NCI-H460 (cell line): ENCODE measurements at places on chromosomes 3 and 15.
A peak's percentile ranks its signal among the peaks of the same experiment; 100 is the strongest.

DNA sequence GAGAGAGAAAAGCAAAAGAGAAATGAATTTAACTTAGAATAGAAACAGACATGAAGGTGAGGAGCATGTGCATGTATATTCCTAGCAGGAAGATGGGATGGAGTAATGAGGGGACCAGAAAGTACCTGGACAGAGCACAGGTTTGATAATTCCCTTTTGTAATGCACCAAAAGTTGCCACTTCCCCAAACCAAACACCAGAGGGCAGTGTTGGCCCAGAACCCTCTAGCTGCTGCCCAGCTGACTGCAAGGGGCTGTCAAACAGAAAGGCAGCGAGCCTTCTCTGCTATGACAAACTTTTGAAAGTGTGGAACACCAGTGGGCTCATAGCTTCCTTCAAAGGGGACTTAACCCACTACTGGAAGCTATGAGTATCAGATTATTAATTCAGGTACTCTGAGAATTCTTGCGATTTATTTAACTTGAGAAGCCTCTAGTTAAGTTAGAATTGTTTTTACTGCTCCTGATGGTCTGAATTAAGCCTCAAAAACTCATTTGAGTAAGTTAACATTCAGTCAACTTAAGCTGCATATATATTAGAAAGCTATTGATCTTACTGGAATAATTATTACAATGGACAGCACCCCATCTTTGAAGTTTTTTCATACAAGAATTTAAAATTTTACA is 234.9 kb downstream of the NEK10 start:
- DNase-seq: peak; percentile 73

GRCh38 chr15:63107895-63108546 is 13.6 kb upstream of the LACTB start:
- no peak for DNase-seq

- DNase-seq: no peak
These were observed 520.4 kb upstream of the ALCAM start for GRCh38 chr3:104846270-104846669.

DNA sequence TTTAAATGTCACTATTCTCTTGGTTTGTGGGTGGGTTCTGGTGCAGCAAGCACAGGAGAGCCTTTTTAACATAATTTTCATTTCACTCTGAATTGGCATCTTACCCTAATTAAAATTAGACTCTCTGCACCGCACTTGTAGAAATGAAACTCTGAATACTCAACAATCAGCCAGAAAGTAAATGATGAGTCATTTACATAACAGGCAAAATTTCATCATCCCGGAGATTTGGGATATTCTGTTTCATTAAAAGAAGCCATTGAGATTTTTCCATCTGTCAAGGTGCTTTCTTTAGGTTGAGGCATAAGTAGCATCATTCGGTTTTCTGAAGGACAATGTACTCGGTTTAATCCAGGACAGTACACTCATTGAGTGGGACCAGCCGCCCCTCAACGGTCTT is 111.0 kb downstream of the RFTN1 start:
- no peak for DNase-seq

- peak; percentile 31 for DNase-seq
These were observed 19.1 kb upstream of the FSIP1 start for GRCh38 chr15:39801641-39802309.

DNA sequence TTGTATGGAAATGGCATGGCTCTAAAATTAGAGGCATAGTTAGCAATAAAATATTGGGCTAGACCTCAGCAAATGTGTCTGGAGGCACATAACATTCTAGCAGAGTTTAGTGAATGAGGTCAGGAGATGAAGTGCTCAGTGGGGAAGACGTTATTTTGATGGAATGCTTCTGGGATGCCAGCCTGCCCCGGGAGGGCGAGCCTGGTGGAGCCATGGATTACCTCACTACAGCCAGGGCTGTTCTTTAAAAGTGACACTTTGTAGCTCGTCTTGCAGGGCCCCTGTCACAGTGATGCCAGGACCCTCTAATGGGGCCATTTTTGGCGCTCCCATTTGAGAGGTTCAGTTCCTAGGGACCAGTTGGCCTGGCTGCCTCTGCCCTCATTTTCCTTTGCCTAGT is 48.5 kb downstream of the PXYLP1 start:
- DNase-seq: no peak

- DNase-seq: no peak
These were observed 3.5 kb upstream of the SPTBN5 start for GRCh38 chr15:41897363-41897799.

DNA sequence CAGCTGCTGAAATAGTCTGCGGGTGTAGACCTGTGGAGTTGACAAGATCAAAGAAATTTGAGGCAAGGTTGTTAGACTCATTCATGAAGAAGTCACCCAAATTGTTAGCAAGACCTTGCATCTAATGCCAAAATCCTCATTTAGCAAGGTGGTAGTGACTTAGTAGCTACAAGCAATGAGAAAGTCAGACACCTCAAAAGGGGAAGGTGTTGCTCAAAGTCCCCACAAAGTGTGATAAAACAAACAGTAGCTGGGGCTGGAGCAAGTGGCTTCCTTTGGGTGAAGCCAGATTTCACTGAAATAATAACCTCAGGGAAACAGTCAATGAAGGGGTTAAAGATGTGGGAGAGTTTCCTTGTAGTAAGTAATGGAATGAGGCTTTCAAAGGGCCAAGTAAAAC is 44.9 kb downstream of the CD86 start:
- no peak for DNase-seq

DNA sequence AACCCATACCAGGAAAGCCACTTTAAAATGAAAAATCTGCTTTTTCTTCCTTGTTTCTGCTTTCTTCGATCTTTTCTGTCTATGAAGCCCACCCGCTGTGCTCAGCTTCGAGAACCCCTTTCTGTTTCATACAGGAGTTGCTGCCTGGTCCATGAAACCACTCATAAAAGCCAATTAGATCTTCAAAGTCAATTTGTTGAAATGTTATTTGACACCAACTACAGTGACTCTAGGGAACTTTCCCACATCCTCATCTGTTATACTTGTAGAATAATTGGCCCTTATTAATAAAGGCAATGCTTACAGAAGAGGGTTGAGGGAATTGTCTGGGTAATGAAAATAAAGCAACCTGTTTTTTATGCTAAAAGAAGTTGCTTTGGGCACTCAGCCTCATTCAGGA is 523.6 kb downstream of the OCA2 start:
- DNase-seq: no peak

GRCh38 chr3:127038466-127038865 is 55.6 kb downstream of the PLXNA1 start:
- DNase-seq: no peak
